Activated T-helper 1 cell treated with anti-CD3 and anti-CD28 coated beads, Interleukin-12 subunit alpha, Interleukin-12 subunit beta, Interleukin-2, Interleukin-4 antibody, amounts not matched to agents 30 ng/mL and 10 ng/mL and 1 ng/mL, durations not matched to agents 14 hours and 24 hours and 36 hours (primary cell): ENCODE measurements at places on chromosomes 3 and 15. TPM values are rescaled to one million over a fixed set of nuclear protein-coding genes. Genes with fewer than 3 reads are reported as not detected.

Gene KIF7
- 2.4 and 2.7 TPM in 2 replicates for total RNA-seq

GRCh38 chr15:64842096-64842939 lies 603 bp downstream of the PLEKHO2 start:
- H3K4me3 ChIP-seq = peak overlapping the region; percentile 92
- peak overlapping the region; percentile 91 for H3K27ac ChIP-seq
- peaks cover 75% of the 10 kb centered on the region for H3K4me1 ChIP-seq
- peaks cover 5% of the 10 kb centered on the region for H3K36me3 ChIP-seq
- DNase-seq = no peak

Gene PLA2G4E
- total RNA-seq = not detected in 2 replicates

- no peaks in the 10 kb centered on the region for H3K36me3 ChIP-seq
- no peaks in the 10 kb centered on the region for H3K27me3 ChIP-seq
- H3K4me1 ChIP-seq = peaks cover 12% of the 10 kb centered on the region
These were observed 94.7 kb downstream of the LRRC28 start for GRCh38 chr15:99345832-99346462.

- H3K4me1 ChIP-seq = peaks cover 85% of the 10 kb centered on the region
- H3K4me3 ChIP-seq = peak overlapping the region; percentile 27
- H3K27ac ChIP-seq = peak overlapping the region; percentile 70
- H3K27me3 ChIP-seq = peaks cover 14% of the 10 kb centered on the region
- peak; percentile 70 for DNase-seq
These were observed 252.5 kb upstream of the TGFBR2 start for GRCh38 chr3:30353711-30354467.

- no peak overlapping the region for H3K4me3 ChIP-seq
- no peaks in the 10 kb centered on the region for H3K27me3 ChIP-seq
- H3K27ac ChIP-seq = no peak overlapping the region
- peaks cover under 1% of the 10 kb centered on the region for H3K4me1 ChIP-seq
- DNase-seq = no peak
These were observed 15.2 kb upstream of the CLEC3B start for GRCh38 chr3:45010811-45011333.
